ENCODE measurements at places on chromosomes 6 and 20.

GRCh38 chr6:71855406-71855805 lies 30.9 kb upstream of the RIMS1 start:
- DNase-seq, result no peak

DNA sequence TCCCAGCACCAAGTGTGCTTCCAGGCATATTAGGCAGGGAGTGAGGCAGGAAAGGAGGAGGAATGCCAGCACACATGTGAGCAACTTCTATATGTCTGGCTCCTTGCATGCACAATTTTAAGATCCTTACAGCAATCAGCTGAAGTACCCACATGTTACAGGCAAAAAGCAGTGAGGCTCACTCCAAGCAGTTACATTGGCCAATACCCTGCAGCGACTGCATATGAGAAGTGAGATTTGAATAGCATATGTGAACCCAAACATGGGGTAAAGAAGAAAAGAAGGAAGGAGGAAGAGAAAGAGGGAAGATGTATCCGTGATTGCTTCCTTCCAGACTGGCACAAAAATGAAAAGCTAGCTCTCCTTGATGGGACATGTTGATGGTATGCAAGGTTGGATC lies 193.6 kb downstream of the PTPRT start:
- DNase-seq, result no peak

DNA sequence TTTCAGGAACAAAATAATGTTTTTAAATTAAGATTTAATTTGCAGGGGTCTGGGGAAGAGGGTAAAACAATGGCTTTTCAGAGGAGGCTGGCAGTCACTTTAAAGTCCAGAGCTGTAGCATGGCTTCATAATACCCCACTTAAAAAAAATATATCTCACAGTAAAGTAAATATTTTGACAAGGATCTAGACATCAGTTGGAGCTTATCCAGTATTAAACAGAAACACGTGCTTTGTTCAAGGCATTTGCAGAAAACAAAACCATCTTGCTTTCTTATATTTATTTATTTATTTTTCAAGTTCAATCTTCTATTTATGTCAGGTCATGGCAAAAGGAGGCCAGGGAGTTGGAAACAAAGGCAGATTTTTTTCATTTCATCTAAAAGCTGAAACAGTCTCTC lies 53.3 kb upstream of the PRL start:
- no peak for DNase-seq

- DNase-seq, result no peak
These were observed 14.2 kb upstream of the FOXC1 start for GRCh38 chr6:1595271-1596087.

- DNase-seq, result no peak
These were observed 48.5 kb downstream of the PYGB start for GRCh38 chr20:25296094-25297093.

GRCh38 chr20:48684501-48685041 lies 143.2 kb downstream of the PREX1 start:
- DNase-seq, result no peak

DNA sequence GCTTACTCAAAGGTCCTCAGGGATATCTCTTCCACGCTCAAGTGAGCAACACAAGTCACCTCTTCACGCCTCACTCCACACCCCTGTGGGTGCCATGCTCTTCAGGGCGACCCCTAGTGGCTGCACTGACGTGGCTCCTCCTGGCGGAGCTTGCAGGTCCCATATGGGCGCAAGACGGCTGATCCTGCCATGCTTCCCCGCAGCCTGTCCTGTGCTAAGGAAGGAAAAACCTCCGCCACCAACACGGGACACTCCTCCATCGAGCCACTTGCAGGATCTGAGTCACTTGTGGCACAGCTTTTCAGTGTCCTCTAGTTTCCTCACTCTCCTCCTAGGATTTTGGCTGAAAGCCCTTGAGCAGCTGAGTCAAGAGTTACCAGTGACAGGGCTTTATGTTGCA lies 90.7 kb downstream of the KHDC1L start:
- DNase-seq, result no peak

GRCh38 chr6:137020776-137021175 lies 24.0 kb downstream of the IL20RA start:
- DNase-seq, result no peak

DNA sequence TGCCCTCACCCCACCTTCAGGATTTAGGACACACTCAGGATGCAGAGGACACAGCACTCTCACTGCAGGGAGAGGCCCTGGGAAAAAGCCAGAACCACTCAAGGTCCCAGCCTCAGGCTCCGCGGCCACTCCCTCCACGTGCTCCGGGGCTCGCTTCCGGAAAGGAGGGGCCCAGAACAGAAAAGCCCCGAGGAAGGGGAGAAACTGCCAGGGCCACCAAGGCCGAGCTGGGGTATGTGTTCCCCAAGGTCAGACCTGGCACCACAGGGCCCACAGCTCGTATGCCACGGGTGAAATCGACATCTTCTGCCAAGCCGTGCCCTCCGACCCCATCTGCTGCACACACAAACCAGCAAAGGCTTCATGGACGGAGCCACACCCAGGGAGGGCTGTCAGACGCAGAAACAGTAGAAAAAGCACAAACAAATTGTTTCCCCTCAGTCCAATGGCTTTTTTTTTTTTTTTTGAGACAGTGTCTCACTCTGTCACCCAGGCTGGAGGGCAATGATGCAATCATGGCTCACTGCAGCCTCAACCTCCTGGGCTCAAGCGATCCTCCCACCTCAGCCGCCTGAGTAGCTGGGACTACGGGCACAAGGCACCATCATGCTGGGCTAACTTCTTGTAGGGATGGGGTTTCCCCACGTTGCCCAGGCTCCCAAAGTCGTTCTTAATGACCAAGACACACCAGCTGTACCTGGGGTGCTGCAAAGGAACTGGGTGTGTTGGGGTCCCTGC lies 33.4 kb downstream of the SLC2A4RG start:
- DNase-seq, result no peak

- DNase-seq, result no peak
These were observed 273.4 kb downstream of the KIF16B start for GRCh38 chr20:16299897-16300296.

DNA sequence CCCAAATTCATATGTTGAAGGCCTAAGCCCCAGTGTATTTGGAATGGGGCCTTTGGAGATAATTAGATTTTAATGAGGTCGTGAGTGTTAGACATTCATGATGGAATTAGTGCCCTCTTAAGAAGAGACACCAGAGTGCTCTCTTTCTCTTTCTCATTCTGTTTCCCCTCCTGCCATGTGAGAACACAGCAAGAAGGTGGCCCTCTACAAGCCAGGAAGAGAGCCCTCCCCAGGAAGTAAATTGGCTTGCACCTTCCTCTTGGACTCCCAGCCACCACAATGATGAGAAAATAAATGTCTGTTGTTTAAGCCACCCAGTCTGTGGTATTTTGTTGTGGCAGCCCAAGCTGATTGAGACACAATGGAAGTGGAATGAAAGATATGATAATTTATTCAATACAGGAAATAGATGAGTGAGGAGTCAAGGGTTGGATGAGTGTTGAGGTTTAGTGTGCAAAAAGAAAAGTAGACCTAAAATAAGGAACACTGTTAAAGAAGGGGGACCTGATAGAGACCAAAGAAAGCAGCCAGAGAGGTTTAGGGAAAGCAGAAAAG lies 25.9 kb upstream of the ATXN1 start:
- no peak for DNase-seq

GRCh38 chr6:41334482-41335040 lies 847 bp upstream of the NCR2 start:
- DNase-seq, result no peak

DNA sequence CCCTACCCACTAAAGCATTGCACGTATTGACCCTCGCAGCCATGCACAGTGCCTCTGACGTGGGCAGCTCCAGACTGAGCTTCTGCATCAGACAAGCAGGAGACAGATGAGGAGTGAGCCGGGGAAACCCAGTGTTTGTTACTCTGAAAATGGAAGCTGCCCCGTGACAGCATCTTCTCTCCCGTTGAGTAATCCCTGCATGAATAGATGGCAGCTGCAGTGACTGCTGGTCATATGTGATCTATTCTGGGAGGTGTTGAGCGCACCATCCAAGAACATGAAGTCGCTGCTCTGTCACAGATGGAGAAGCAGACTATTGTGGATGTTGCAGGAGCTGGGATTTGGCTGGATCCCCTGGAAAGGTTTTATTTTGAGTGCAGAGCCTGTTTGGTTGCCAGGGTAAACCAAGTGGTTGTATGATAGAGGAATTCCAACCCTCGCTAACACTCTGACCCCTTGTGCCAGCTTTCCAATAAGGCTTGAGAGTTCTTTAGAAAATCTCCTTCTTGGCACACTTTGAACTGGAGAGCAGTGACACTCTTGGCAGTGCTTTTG lies 242.2 kb downstream of the NRN1 start:
- DNase-seq, result no peak

GRCh38 chr6:116405138-116405537 lies 34.4 kb downstream of the DSE start:
- no peak for DNase-seq

DNA sequence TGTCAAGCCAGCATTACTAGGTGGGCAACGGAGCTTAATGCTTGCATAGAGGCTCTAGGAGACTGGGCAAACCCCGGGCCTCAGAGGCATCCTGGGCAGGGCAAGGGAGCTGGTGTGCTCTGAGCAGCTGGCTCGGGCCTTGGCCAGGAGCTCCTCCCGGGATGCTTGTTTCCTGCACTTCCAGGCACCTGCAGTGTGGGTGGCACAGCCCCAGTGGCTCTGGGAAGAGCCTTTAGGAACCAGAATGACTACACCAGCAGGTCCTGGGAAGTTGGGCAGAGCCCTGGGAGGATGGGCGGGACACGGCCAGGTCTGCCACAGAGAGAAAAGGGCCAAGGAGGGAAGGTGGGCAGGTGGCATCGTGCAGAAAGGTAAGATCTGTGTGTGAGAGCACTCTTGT lies 80.4 kb upstream of the CD93 start:
- DNase-seq, result no peak

DNA sequence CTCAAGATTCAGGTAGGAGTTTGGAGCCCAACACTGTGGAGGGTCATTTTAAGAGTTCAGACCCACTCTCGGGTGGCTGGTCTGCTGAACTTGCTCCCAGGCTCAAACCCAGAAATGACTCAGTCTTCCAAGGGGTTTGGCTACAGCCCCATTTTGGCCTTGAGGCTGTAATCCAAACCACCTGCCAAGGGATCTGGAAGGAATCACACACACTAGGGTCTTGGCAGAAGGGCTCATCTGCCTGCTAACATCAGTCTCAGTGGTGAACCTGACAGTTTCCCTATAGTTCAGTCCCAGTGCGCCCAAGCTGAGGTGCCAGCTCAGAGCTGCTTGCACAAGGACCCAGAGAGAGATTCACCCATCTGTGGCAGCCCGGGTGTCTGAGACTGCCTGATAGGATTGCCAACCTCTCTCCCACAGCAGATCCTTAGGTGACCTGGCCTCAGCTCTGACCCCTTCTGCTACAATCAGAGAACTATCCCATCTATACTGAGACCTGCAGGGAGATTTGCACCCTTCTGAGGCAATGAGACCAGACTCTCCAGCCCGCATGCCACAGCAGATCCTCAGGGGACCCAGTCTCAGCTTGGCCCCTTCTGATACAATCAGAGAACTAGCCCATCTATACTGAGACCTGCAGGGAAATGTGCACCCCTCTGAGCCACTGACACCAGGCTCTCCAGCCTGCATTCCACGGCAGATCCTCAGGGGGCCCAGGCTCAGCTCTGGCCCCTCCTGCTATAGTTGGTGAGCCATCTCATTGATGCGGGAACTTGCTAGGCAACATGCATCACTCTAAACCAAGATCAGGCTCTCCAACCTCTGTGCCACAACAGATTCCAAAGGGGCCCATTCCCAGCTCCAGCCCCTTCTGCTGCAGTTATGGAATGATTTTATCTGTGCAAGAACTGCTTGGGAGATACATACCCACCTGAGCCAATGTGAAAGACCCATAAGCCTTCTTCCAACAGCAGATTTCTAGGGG lies 48.2 kb downstream of the THBS2 start:
- DNase-seq, result no peak

- no peak for DNase-seq
These were observed 115.4 kb downstream of the JPH2 start for GRCh38 chr20:44071526-44072111.

GRCh38 chr20:14116037-14116436 lies 120.7 kb downstream of the MACROD2 start:
- no peak for DNase-seq

DNA sequence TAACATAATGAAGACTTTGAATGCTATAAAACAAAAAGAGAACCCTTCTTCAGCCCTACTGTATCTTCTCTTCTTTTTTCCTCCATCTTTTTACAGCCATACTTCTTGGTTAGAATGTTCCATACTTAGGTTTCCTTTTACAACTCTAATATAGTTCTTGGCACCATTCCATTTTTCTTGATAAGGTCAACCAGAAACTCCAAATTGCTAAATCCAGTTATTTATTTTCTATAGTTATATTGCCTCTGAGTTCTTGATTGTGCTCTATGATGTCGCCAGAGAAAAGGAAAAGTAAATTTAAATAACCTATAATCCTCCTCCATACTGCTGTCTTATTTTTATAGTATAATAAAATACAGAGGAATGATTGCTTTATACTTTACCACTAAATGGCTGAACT lies 26.7 kb upstream of the COL10A1 start:
- DNase-seq, result no peak

- DNase-seq, result no peak
These were observed 19.3 kb downstream of the SULF2 start for GRCh38 chr20:47765691-47766594.

- DNase-seq, result no peak
These were observed 134.2 kb downstream of the MRPL14 start for GRCh38 chr6:43992783-43993644.

- no peak for DNase-seq
These were observed 110.5 kb downstream of the IRF4 start for GRCh38 chr6:501891-502601.

GRCh38 chr20:24376311-24377099 lies 92.9 kb upstream of the SYNDIG1 start:
- no peak for DNase-seq

DNA sequence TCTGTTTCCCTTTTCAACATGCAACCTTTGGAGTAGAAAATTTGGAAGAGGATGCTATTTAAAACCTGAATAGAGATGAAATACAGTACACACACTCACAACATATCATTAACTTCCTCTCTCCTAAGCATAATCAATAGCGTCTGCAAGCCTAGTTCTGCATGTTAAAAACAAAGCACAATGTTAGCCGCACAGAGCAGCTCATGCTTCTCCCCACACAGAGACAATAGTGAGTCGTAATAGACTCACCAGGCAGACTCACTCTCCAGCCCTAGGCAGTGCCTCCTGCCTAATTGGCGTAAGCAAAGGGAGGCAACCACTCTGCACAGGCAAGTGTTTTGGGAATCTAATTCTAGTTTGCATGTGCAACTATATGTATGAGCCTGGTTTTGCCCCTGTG lies 45.8 kb upstream of the ARID1B start:
- DNase-seq, result no peak

- DNase-seq, result no peak
These were observed 270.2 kb upstream of the IMPG1 start for GRCh38 chr6:76342611-76343160.

GRCh38 chr20:56750430-56750829 lies 121.3 kb downstream of the TFAP2C start:
- DNase-seq, result no peak

DNA sequence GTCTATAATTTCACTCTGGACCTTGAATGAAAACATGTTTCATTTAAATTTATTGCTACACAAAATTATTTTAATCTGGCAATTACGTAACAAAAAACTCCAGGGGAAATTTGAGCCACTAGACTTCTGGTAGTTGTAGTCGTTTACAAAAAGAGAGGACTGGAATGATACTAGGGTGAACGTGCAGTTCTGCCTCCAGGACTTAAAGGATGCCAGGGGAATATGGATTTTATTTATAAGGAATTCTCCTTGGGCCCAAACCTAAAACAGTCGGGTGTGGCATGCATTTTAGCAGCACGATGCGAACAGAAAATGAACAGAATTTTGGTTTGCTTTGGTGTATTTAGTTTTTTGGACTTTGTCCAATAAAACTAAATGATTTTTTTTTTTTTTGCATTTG lies 76.9 kb downstream of the PRL start:
- DNase-seq, result no peak

Data from activated naive CD4-positive, alpha-beta T cell (primary cell).